ENCODE measurements at places on chromosomes 5 and 9. TPM values are rescaled to one million over a fixed set of nuclear protein-coding genes. Genes with fewer than 3 reads are reported as not detected.

SPATA31D4 gene
- not detected for total RNA-seq

PCDHB1 gene
- not detected for total RNA-seq

KDM3B gene
- 40.6 TPM for total RNA-seq

SLIT3 gene
- 17.4 TPM for total RNA-seq

LRRC19 gene
- total RNA-seq, result not detected

CARD19 gene
- total RNA-seq, result 61.0 TPM

DIPK1B gene
- total RNA-seq, result 9.4 TPM

PAX5 gene
- total RNA-seq, result not detected

AJM1 gene
- 2.1 TPM for total RNA-seq

MYOZ3 gene
- not detected for total RNA-seq

GLRA1 gene
- not detected for total RNA-seq

SPINK13 gene
- total RNA-seq, result not detected

PCDHA11 gene
- total RNA-seq, result 0.04 TPM

CCNI2 gene
- not detected for total RNA-seq

TSSK1B gene
- total RNA-seq, result not detected

HSPB3 gene
- total RNA-seq, result not detected

NIPAL4 gene
- 14.1 TPM for total RNA-seq

PCDHA10 gene
- not detected for total RNA-seq

FAXDC2 gene
- total RNA-seq, result 0.05 TPM

CCT5 gene
- total RNA-seq, result 571 TPM

CDHR2 gene
- not detected for total RNA-seq

TTC23L gene
- total RNA-seq, result 0.48 TPM

TESK1 gene
- total RNA-seq, result 32.2 TPM

LIFR gene
- total RNA-seq, result 6.1 TPM

FTMT gene
- total RNA-seq, result not detected

DOCK2 gene
- 3.5 TPM for total RNA-seq

SH2D3C gene
- not detected for total RNA-seq

CTNND2 gene
- total RNA-seq, result not detected

CDX1 gene
- not detected for total RNA-seq

IRX1 gene
- total RNA-seq, result not detected

GZMA gene
- total RNA-seq, result not detected

GPR151 gene
- not detected for total RNA-seq

RORB gene
- total RNA-seq, result not detected

ABO gene
- not detected for total RNA-seq

SPINK5 gene
- total RNA-seq, result not detected

C9orf153 gene
- total RNA-seq, result 0.14 TPM

GGTA1 gene
- not detected for total RNA-seq

IFNA7 gene
- not detected for total RNA-seq

TNFSF15 gene
- total RNA-seq, result 0.16 TPM

UBAP2 gene
- total RNA-seq, result 45.8 TPM

XPA gene
- total RNA-seq, result 13.4 TPM

CFAP77 gene
- not detected for total RNA-seq

LYSMD3 gene
- 8.7 TPM for total RNA-seq

CCL27 gene
- not detected for total RNA-seq

BAAT gene
- total RNA-seq, result 0.57 TPM

STK32A gene
- total RNA-seq, result 0.23 TPM

IFNB1 gene
- total RNA-seq, result not detected

SH3TC2 gene
- total RNA-seq, result 0.23 TPM

PCDHA9 gene
- not detected for total RNA-seq

SOHLH1 gene
- total RNA-seq, result not detected

NR4A3 gene
- 1.5 TPM for total RNA-seq

C9orf50 gene
- not detected for total RNA-seq

FOXD4L6 gene
- not detected for total RNA-seq

NSD1 gene
- 16.9 TPM for total RNA-seq

ZMYND19 gene
- total RNA-seq, result 56.2 TPM

BTNL9 gene
- 1.3 TPM for total RNA-seq

FAM221B gene
- not detected for total RNA-seq

SLC6A19 gene
- 0.07 TPM for total RNA-seq

MLANA gene
- total RNA-seq, result not detected

TRUB2 gene
- 50.2 TPM for total RNA-seq

Data from A549 treated with ZK216348 at 1 μM for 4 hours (cell line).